AG08395 (cell line): ENCODE measurements at places on chromosomes 1 and 21.

- no peak for DNase-seq
These were observed 33.1 kb upstream of the TMEM51 start for GRCh38 chr1:15120251-15120945.

GRCh38 chr21:34834290-34834689, 165.5 kb downstream of the CLIC6 start:
- no peak for DNase-seq

DNA sequence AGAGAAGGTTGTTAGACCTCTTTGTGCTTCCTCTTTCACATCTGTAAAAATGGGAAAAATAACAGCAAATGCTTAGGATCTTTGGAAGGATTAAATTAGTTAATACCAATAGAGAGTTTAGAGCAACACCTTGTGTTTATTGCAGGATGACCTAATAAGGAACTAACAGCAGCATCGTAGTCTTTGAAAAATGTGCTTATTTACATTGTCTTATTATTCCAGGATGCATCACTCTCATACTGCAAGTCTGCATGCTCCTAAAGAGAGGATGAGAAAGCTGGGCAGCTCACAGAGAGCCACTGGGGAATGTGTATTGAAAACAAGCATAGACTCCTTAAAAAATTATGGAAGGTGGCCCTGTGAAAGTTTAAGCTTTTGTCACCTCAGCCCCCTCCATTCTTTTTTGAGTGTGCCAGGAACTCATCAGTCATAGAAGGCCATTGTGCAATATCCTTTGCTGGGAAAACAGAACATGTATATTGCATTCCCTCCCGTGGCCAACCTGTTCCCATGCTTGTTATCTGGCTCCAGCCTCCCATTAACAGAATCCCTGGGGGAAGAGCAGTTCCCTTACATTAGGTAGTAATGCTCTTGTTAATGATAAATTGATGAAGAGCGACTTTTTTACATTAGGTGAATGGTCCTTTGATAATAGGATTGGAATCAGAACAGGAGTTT, 180.7 kb downstream of the ZNF326 start:
- no peak for DNase-seq

GRCh38 chr1:121519042-121519755, 334.4 kb downstream of the SRGAP2C start:
- peak; percentile 12 for DNase-seq

- DNase-seq: no peak
These were observed 16.0 kb downstream of the SH3BGR start for GRCh38 chr21:39467746-39468145.

GRCh38 chr1:77371396-77371795, 89.6 kb downstream of the AK5 start:
- DNase-seq: no peak
